Stimulated activated CD4-positive, alpha-beta T cell treated with anti-CD3 and anti-CD28 coated beads, Interleukin-1b, Interleukin-23, amount 100 ng/mL, for 24 hours (primary cell): ENCODE measurements at places on chromosomes 16 and 17.

GRCh38 chr17:81069135-81069645 is 34.2 kb downstream of the BAIAP2 start:
- DNase-seq, result no peak

GRCh38 chr16:52535076-52535475 is 11.9 kb downstream of the TOX3 start:
- DNase-seq, result no peak

DNA sequence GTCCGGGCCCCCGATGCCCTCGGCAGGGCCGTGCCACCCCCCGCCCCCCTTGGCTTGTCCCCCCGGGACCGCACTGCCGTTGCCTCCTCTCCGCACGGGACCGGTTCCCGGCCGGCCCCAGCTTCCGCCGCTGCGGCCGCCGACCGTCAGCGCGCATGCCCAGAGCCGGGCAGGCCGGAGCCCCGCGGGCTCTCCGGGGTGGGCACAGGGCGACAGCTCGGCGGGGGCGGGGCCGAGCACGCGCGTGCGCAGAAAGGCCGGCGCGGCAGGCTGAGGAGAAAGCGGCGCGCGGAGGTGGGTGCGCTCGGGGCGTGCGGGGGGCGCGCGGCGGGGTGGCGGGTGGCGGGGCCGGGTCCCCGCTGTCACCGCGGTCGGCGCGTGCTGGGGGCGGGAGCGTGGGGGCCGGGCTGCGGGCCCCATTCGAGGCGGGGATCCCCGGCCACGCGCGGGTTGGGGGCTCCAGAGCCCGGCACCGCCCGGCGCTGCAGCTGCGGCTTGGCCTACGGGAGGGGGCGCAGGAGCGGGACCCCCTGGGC is at the start of gene TBC1D24:
TBC1D24 (plus strand) TSS at position 251 of the 536 bp plus-strand sequence. CDS start 21,022 bp downstream, outside the sequence.
- DNase-seq, result peak; percentile 71

DNA sequence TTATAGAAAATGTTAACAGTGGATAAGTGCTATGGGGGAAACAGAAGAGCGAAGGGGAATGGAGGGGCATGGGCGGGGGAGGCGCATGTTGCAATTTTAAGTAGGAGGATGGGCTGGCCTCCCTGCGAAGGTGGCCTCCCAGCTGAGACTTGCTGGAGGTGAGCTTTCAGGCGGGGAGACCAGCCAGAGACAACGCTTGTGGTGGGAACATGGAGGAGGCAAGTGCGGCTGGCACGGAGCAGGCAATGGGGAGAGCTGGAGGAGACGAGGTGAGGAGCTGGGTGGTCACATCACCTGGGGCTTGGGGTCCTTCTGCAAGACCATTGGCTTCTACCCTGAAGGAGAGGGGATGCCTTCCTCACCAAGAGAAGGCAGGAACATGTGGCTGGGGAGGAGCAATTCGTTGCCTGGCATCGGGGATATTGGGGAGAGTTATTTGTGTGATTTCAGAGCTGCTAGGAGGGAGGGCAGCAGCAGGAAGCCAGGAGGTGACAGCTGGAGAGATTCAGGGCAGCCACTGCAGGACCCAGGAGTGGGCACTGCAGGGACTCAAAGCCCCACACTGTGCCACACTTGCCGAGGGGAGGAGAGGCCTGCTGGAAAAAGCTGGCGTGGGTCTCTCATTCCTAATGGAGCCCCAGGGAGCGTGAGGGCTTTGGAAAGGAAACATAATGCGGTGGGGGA is 34.4 kb downstream of the PMFBP1 start:
- DNase-seq, result no peak

- DNase-seq, result no peak
Measured at GRCh38 chr17:37527249-37527851, 37.7 kb downstream of the DUSP14 start.

GRCh38 chr16:25107466-25107792 is 4.1 kb upstream of the LCMT1 start:
- no peak for DNase-seq
